NCI-H187 treated with DMSO at 0.1 percent for 48 hours (cell line): ENCODE measurements at places on chromosomes 6 and 20.

GRCh38 chr6:132272776-132273175 lies 128.5 kb downstream of the MOXD1 start:
- DNase-seq = no peak

DNA sequence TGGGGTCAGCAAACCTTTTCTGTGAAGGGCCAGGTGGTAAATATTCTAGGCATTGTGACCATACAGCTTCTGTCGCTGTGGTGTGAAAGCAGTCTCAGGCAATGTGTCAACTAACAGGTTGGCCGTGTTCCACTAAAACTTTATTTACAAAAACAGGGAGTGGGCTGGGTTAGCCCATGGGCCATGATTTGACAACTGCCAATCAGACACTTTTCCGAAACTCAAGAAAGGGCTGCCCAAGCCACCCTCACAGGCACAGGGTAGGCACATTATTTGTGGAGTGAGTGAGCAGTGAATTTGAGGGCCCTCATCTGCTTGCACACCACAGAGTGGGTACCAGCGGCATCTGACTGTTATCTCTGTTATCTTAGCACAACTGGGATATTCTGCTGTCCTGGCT lies 290.3 kb downstream of the TAF4 start:
- DNase-seq = no peak

DNA sequence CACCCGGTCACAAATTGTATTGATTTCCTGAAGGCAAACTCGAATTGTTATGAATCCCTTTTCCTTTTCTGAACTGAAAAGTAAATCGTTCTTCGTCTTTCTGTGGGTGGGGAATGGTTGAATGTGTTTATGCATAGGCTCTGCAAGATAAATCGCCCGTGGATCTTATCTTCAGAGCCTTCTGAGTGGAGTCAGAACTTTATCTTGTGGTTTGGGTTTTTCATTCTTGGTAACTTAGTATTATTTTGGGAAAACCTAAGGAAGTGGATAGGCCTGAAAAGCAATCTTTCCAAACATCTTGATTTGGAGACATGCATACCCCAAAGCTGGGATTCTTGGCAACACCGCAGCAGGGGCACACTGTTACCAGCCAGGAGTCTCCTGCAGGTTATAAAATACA lies 122.4 kb downstream of the MAP3K7 start:
- no peak for DNase-seq

DNA sequence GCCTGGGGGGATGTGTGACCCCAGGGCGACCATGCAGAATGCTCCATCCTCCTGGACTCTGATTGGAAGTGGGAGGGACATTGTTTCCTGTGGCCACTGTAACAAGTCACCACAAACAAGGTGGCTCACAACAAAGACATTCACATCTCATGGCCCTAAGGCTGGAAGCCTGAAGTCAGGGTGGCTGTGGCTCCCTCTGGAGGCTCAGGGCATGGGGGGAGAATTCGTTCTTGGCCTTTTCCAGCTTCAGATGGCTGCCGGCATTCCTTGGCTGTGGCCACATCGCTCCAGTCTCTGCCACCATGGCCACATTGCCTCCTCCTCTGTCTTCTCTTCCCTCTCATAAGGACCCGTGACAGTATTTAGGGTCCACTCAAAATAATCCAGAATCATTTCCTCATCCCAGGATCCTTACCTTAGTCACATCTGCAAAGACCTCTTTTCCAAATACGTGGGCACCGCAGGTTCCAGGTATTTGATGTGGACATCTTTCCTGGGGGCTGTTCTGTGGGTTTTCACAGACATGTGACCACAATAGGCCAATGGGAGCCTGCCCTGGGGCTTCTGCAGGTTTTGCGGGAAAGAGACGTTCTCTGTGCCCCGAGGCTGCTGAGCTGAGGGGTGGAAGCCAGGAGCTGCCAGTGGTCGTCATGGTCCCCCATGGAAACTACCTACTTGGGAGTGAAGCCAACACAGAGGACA lies 249.3 kb downstream of the PREX1 start:
- DNase-seq = no peak

DNA sequence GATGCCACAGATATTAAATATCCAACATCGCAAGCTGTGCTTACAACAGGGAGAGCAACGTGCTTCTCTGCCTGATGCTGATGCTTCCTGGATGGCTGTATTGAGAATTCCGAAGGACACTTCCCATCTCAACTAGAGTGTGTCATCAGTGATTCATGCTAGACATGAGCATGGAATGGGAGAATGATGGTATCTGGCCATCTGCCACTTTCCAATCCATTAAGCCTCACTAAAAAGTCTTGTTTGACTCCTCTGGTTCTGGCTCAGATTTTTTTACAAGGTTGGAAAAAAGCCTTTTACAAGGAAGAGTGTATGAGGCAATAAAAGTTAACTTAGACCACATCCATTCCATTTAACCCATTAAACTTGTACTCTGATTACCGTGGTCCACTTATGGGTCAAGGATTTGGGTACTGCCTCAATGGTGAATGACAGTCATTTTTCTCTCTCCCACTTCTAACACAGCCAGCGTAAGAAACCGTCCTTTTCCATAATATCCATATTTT lies 265.3 kb downstream of the UST start:
- DNase-seq = no peak

GRCh38 chr20:51258582-51259165 lies 235.8 kb upstream of the KCNG1 start:
- DNase-seq = no peak

- no peak for DNase-seq
Measured at GRCh38 chr6:83883240-83883639, 23.8 kb downstream of the CYB5R4 start.

DNA sequence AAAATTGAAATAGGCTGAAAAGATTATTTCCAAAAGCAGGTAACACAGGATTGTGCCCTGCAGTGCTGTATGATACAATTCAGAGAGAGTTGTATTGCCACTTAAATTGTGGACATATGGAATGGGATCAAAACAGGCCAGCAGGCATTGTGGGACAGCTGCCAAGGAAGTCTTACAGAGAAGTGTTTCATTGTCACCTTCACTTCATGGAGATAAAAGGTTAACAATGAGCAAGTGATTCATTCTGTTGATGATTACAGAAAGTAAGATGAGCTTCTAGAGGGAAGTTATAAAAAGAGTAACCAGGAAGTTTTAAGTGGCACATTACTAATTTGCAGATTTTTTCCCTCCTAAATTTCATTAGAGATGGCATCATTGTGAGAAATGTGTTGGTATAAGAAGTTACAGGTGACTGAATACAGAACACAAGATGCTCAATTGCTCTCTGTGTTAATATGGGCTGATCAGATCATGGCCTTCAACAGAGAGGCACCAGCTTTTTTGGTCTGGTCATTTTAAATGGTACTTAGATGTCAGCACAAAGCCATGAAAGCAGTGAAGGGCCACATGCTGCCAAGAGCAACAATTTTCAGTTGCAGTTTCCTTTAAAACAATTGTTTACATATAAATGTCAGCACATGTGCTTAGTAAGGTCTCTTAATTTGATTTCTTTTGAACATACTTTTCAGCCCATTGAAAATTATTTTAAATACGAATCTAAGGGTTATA lies 402.5 kb upstream of the FKBP1C start:
- DNase-seq = no peak

DNA sequence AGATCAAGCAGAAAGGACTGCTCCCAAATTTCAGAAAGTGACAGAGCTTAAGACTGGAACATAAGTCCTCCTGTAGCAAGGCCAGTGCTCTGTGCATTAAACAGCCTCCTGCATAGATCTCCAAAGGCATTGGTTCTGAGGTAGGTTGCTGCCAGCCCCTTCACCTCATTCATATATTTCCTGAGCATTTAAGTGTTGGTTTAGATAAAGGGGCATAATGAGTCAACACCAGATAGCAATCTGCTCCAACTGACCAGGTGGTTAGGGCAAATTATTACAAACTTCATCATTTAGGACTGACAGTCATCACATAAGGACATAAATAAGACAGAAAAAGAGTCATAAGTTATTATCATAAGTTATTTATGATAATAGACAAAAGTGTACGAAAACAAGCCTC lies 10.7 kb downstream of the PTPRK start:
- no peak for DNase-seq

- no peak for DNase-seq
Measured at GRCh38 chr6:30462482-30462881, 26.8 kb upstream of the HLA-E start.
